ENCODE measurements at places on chromosomes 2 and 18. TPM values are rescaled to one million over a fixed set of nuclear protein-coding genes. Genes with fewer than 3 reads are reported as not detected.

DNA sequence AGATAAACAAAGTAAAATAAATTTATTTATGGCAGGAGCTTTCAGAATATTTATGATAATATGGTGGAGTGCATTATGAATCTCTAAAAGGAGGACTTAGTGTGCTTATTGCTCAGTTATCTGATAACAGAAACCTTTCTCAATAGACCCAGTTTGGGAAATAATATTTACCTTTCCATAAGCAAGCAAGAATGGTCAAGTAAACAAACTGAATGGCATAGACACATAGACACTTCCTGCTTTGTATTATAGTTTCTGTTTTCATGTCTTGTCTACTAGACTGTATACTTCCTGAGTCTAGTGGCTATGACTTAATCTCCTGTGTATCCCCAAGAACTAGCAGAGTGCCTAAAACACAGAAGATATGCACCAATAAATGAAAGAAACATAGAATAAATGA is 87.8 kb downstream of the UPP2 start:
- H3K4me1 ChIP-seq, result peaks cover 11% of the 10 kb centered on the region
- H3K27ac ChIP-seq, result no peak overlapping the region
- no peak for DNase-seq
- H3K36me3 ChIP-seq, result no peaks in the 10 kb centered on the region
- peaks cover 7% of the 10 kb centered on the region for H3K27me3 ChIP-seq

DNA sequence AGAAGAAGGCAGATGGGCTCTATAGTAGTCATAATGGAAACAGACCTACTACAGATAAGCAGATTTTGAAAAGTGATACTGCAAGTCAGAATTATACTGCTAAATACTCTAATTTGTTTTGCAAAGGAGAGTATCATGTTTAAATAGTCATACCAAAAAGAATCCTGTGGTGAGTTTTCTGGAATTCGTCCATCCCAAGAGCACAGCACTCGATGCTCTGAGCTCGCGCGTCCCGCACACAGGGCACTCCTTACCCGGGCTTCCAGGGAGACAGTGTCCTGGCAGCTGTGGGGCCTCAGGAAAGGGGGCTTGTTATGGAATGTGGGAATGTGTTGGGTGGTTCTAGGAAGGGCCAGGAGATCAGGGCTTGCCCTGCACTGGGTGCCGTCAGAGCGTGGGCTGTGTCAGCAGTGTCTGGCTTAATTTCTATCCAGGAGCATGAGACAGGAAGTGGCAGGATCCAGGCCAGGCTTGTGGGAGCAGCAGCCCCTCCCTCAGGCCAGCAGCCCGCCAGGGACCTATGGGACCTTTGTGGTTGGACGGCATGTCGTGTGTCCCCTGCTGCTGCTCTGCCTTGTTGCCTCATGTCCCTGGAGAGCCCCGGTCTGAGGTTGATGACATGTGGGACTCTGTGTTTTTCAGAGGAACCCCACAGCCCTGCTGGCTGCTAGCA is 193.2 kb upstream of the TPO start:
- no peak for DNase-seq
- H3K4me3 ChIP-seq, result no peak overlapping the region
- peaks cover 3% of the 10 kb centered on the region for H3K4me1 ChIP-seq
- peaks cover 7% of the 10 kb centered on the region for H3K27me3 ChIP-seq
- H3K27ac ChIP-seq, result peak overlapping the region; percentile 76

UGT1A4 gene
- total RNA-seq, result not detected

GRCh38 chr2:26459991-26460612 is 17.8 kb downstream of the OTOF start:
- H3K27ac ChIP-seq, result no peak overlapping the region
- H3K36me3 ChIP-seq, result no peaks in the 10 kb centered on the region
- no peak overlapping the region for H3K4me3 ChIP-seq
- no peak for DNase-seq

DNA sequence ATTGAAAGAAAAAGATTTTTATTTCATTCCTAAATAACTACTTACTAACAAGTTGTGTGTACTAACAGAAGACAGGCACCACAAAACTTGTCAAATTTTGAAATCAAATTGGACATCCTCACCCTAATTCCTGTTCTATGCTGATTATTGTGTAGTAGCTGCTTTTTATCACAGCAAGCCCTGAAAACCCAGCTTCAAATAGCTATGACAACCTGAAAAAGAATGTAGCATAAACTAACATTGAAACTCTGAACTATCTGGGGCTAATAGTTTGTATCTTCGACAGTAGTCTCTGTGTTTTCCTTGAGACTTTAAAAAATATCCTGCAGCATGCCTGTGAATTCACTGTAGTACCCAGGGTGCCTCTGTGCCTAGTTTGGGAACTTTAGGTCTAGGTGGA is 122.6 kb downstream of the WDPCP start:
- H3K4me3 ChIP-seq, result no peak overlapping the region

- no peak overlapping the region for H3K4me3 ChIP-seq
- H3K27ac ChIP-seq, result no peak overlapping the region
- peaks cover 37% of the 10 kb centered on the region for H3K4me1 ChIP-seq
- H3K27me3 ChIP-seq, result peaks cover 20% of the 10 kb centered on the region
- no peak for DNase-seq
- H3K36me3 ChIP-seq, result no peaks in the 10 kb centered on the region
These were observed 413.6 kb upstream of the ID2 start for GRCh38 chr2:8268172-8268783.

DNA sequence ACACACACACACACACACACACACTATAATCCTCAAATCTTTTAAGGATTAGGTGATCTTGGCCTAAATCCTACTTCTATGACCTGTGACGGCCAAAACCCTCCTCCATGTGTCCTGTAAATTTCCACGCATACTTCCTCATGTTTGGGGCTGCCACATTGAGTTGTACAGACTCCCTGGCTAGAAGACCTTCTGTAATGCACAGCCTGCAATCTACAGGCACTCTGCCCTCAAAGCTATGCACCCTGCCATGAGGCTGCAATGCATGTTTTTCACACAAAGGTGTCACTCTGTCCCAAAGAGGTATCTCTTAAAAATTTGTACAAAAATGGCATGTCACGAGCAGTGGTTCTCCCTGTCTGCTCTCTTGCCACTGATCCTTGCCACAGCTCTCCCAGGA is 26.4 kb upstream of the B4GALT6 start:
- no peaks in the 10 kb centered on the region for H3K36me3 ChIP-seq
- no peaks in the 10 kb centered on the region for H3K4me1 ChIP-seq
- H3K27ac ChIP-seq, result no peak overlapping the region

GRCh38 chr2:166675553-166675952 is 181.5 kb upstream of the SCN7A start:
- no peaks in the 10 kb centered on the region for H3K27me3 ChIP-seq
- peaks cover 1% of the 10 kb centered on the region for H3K36me3 ChIP-seq
- DNase-seq, result no peak
- H3K27ac ChIP-seq, result no peak overlapping the region
- H3K4me1 ChIP-seq, result peaks cover 16% of the 10 kb centered on the region

- H3K4me1 ChIP-seq, result no peaks in the 10 kb centered on the region
- DNase-seq, result no peak
- H3K36me3 ChIP-seq, result peaks cover 4% of the 10 kb centered on the region
- H3K27me3 ChIP-seq, result no peaks in the 10 kb centered on the region
- H3K27ac ChIP-seq, result no peak overlapping the region
These were observed 10.7 kb downstream of the PIK3C3 start for GRCh38 chr18:41965634-41966255.

DNA sequence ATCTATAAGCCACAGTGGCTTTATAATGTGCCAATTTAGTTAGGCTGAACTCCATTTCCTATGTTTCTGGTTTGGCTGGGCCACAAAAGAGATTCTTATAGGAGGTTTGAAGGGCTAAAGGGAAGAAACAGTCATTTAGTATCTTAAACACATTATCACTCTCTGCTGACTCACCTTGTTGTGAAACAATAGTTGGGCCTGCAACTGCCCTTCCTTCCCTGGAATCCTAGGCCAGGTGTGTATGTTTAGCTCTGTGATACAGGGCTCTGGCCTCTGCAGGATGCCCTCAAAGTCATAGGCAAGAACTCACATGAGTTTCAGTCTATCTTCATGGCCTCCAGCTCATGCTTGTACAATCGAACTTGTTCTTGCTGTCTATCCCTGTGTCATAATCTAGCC is 400.0 kb upstream of the CELF4 start:
- no peaks in the 10 kb centered on the region for H3K27me3 ChIP-seq
- H3K27ac ChIP-seq, result no peak overlapping the region
- H3K4me3 ChIP-seq, result no peak overlapping the region
- no peak for DNase-seq
- no peaks in the 10 kb centered on the region for H3K36me3 ChIP-seq

TXNDC2 gene
- total RNA-seq, result not detected

DNA sequence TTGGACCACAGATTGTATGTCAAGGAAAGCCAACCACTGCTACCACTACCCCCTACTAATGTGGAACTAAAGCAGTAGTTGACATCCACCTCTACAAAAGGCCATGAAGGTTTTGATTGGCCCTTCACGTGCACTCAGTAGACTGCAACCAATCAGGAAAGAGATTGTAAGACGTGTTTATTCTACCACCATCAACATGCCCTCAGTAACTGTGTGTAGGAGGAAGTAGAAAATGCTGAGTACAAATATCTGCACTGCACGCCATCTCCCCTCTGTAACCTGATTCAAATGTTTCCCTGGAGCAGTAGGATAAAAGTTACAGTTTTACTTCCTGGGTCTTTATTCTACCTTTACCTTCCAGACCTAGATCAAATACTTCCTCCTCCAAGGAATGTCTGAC is 2.9 kb upstream of the CASP10 start:
- no peaks in the 10 kb centered on the region for H3K27me3 ChIP-seq
- peaks cover 17% of the 10 kb centered on the region for H3K4me1 ChIP-seq
- no peak overlapping the region for H3K4me3 ChIP-seq
- no peak for DNase-seq
- no peaks in the 10 kb centered on the region for H3K36me3 ChIP-seq

DNA sequence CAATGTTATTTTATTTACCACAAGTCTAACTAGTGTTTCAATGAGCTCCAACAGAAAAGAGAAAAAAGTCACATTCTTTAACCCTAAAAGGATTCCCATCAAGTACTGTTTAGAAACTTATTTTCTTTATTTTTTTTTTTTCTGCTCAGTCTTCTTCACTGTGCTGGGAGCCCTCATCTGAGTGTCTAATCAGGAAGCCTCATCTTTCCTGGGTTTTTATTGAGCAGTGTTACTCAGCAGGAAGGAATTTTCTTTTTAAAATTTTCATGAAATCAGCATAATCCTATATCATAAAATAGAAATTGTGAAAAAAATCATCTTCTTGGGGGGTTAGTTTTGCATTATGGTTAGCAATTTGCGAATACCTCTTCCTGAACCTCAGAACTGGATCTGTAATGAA is 453.8 kb downstream of the CDH2 start:
- H3K27me3 ChIP-seq, result no peaks in the 10 kb centered on the region
- H3K36me3 ChIP-seq, result no peaks in the 10 kb centered on the region
- no peak for DNase-seq
- H3K4me3 ChIP-seq, result no peak overlapping the region
- H3K27ac ChIP-seq, result no peak overlapping the region
- no peaks in the 10 kb centered on the region for H3K4me1 ChIP-seq

DNA sequence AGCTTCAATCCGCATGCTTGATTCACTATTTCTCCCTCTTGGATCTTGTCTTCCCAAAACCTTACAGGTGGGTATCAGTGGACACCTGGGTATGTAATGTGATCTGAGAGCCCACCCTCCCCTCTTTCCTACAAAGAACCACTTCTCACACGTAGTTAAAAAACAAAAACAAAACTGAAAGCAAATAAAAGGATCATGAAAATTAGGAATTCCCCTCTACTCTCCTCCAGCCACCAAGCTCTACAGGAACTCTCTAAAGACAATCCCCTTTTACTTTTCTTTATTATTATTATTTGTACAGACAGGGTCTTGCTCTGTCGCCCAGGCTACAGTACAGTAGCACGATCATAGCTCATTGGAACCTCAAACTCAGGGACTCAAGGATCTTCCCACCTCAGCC is 40.8 kb upstream of the MYO1B start:
- H3K27ac ChIP-seq, result no peak overlapping the region
- no peaks in the 10 kb centered on the region for H3K36me3 ChIP-seq
- DNase-seq, result no peak
- no peaks in the 10 kb centered on the region for H3K27me3 ChIP-seq
- H3K4me1 ChIP-seq, result peaks cover 12% of the 10 kb centered on the region
- H3K4me3 ChIP-seq, result no peak overlapping the region

DNA sequence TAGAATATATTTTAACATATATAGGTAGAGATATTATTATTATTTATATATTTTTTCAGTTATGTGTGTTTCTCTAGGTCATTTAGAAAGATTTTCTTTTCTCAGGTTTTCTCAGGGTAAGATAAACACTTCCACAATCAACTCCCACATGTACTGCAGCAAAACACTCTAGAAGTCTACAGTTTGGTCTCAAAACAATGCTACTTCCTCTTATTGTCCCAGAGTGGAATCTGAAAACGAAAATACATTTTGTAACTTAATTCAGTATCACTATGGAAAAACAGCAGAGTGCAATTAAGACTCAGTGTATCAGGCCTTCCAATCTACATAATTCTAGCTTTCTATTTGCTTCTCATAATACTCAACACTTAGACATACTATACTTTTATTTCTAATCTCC is 190.1 kb upstream of the SLC35G4 start:
- H3K4me1 ChIP-seq, result no peaks in the 10 kb centered on the region
- H3K36me3 ChIP-seq, result no peaks in the 10 kb centered on the region
- no peaks in the 10 kb centered on the region for H3K27me3 ChIP-seq

GRCh38 chr2:46508759-46509158 is 29.4 kb downstream of the TMEM247 start:
- no peak overlapping the region for H3K4me3 ChIP-seq
- H3K27me3 ChIP-seq, result peaks cover 20% of the 10 kb centered on the region
- no peak for DNase-seq
- H3K27ac ChIP-seq, result no peak overlapping the region
- no peaks in the 10 kb centered on the region for H3K36me3 ChIP-seq

TEX44 gene
- not detected for total RNA-seq
